ENCODE measurements at places on chromosomes 16 and 17.
A peak's percentile ranks its signal among the peaks of the same experiment; 100 is the strongest.

GRCh38 chr16:49484936-49485335, 111.3 kb downstream of the C16orf78 start:
- no peak for DNase-seq

- DNase-seq: no peak
Observed at GRCh38 chr17:75925912-75926311, 14.9 kb downstream of the FBF1 start.

DNA sequence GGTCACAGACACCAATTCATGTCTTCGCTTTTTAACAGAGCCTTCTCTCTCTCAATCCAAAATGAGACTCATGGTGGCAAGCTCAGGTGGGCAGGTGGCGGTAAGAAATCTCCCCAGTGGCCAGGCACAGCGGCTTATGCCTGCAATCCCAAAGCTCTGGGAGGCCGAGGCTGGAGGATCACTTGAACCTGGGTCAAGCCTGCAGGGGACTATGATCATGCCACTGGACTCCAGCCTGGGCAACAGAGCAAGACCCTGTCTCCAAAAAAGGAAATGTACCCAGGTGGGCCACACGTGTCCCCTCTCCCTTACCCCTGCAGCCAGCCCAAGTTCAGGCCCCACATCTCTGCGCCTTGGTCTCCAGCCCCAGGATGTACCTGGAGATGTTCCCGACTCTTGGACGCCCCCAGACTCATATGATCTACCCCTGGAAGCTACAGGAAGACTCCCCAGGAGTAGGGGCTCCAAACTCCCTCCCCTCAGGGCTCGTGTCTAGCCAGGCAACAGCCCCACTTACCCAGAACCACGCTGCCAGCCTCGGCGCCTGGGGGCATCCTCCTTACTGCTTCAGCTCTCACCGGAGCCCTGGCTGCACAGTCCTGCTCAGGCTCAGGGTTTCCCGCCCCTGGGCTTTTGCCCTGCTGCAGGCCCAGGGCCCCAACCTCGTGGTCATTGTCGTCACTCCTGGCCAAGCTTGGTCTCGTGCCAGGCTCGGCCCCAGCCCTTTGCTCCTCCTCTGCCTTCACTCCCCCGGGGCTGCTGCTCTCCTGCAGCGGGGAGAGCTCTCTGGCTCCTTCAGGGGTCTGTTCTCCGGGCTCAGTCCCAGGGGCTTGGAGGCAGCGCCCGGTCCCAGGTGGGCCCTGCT, 16.2 kb downstream of the MYLK3 start:
- DNase-seq: no peak

- no peak for DNase-seq
Observed at GRCh38 chr17:79306424-79307318, 232.0 kb downstream of the ENGASE start.

GRCh38 chr17:39562976-39563375, 44.7 kb downstream of the NEUROD2 start:
- DNase-seq: no peak

DNA sequence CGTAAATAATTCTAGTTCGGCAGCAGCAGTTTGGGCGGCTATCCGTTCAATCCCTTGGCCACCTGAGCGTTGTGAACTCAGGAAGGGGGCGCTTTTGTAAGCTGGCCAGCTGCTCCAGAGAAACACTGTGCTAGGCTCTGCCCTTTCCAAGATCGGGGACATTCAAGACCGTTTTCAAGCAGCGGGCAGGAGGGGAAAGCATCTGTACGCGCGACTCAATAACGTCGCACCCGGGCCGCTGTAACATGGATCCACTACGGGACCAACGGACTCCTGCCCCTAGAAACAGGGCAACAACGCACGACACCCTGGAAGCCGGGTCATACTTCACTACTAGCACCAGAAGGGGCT, 463 bp downstream of the TOP2A start:
- no peak for DNase-seq

GRCh38 chr17:64401244-64401860, 10.7 kb upstream of the PECAM1 start:
- no peak for DNase-seq

DNA sequence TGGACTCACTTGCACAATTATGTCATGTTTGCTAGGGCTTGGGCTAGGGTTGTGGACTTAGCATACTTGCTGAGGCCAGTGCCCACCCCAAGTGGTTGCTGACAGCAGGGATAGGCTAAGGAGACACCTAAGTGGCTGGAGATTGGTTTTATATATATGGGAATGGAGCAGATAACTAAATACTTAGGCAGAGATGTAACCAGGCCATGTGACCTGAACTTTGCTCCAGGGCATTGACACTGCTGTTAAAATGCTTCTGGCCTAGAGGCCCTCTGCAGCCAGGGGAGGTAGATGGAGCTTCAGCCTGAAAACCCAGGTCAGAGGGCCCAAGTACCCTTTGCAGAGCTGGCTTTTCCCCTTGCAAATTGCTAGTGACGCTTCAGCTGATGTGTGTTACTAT, 1.4 kb upstream of the ITGB3 start:
- DNase-seq: no peak

DNA sequence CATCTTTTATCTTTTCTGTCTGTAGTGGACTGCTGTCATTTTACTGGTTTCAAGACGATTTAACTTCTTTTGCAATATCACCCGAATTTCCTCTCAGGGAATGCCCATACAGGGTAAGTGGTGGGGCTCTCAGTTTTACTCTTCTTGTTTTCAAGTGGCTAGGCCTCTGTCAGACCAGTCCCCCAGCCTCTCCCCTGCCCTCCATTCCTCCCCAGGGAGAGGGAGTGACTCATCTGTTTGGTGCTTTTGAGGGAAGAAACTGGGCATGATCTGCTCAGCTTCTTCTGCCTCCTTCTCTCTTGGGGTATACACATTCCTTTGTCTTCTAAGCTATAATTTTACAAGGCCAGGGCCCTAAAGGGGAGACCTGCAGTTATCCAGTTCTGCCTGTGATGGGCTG, 332.0 kb downstream of the CBLN1 start:
- no peak for DNase-seq

DNA sequence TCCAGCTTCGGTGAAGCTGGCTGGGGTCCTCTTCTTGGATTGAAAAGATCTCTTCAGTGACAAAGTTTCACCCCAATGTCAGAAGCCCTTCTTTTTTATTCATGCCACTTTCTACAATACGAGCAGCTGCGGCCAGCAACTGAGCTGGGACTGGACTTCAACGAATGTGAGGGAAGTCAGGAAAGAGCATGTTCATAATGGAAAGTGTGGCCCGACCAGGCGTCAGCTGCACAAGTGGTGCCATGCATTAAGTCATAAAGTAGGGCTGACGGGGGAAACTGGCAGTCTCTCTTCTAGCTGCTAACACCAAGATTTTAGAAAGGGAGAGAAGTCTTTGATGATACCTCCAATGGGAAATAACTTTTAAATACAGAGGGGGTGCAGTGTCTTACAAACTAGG, 192.6 kb downstream of the PARN start:
- no peak for DNase-seq

DNA sequence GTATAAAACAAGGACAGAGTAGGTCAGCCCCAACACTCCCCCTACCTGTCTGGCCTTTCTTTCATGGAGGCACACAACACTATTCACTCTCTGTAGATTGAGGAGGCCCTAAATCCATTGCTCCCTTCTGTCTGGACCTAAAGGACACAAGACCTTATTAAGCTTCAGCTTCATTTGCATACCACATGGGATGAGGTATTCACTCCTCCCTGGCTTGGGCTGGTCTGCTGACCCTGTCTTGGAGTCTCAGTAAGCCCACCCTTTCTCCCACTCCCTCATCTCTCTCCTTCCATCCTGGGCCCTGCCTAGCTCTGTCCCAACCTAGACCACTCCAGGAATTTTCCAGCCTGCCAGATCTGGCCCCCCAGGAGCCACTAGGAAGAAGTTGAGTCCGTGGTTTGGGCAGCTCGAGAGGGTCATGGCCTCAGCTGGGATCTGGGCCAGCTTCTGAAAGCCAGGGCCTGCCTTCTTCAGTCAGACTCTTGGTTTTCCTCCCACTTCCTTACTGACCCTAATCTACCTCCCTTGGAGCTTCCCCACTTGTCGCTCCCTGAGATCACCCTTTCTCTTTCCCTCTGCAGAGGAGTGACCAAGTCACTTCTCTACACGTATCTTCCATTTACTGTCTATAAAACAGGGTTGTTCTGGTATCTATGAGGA, 6.5 kb upstream of the LLGL1 start:
- no peak for DNase-seq

DNA sequence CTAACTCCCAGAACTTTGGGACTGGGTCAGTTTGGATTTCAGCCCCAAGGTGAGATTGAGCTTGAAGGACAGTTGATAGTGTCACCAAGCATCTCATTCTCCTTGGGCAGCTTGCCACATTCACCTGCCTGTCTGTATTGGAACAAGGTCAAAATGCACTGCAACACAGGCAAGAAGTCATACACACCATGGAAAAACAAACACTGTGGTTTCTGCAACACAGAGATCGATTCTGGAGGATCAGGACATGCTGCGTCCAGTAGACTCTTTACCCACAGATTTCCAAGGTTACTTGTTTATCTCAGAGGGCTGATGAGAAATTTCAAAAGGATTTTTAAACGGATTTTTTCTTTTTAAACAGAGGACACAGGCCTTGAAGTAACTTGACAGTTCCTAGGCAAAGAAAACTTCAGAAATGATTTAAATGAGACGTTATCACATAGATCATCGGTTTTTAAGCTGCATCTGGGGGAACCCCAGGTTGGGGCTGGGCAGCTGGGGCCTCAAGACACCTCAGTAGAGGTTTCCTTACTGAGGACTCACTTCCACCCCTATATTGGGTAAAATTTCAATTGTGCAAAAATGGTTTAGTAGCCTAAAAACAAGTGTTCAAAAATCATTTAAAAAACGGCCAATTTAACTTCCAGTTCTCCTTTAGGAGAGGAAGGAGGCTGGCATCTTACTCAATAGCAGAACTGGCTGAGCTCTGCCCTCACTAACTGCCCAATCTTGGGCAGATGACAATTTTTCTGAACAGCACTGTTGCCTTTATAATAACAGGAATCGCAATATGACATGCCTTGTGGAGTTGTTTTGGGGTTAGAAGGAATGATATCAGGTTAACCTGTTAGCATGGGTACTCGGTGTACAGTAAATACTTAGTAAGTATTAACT, 299.3 kb downstream of the XYLT1 start:
- DNase-seq: no peak

GRCh38 chr17:53119773-53120172, 703.0 kb upstream of the KIF2B start:
- DNase-seq: no peak

- DNase-seq: no peak
Observed at GRCh38 chr17:13931800-13932460, 137.4 kb upstream of the COX10 start.

GRCh38 chr17:2244545-2245525, 58.8 kb downstream of the SMG6 start:
- peak; percentile 84 for DNase-seq

GRCh38 chr16:2598723-2599122, 60.9 kb downstream of the PDPK1 start:
- no peak for DNase-seq

GRCh38 chr17:57111386-57111785, 26.3 kb downstream of the AKAP1 start:
- no peak for DNase-seq

DNA sequence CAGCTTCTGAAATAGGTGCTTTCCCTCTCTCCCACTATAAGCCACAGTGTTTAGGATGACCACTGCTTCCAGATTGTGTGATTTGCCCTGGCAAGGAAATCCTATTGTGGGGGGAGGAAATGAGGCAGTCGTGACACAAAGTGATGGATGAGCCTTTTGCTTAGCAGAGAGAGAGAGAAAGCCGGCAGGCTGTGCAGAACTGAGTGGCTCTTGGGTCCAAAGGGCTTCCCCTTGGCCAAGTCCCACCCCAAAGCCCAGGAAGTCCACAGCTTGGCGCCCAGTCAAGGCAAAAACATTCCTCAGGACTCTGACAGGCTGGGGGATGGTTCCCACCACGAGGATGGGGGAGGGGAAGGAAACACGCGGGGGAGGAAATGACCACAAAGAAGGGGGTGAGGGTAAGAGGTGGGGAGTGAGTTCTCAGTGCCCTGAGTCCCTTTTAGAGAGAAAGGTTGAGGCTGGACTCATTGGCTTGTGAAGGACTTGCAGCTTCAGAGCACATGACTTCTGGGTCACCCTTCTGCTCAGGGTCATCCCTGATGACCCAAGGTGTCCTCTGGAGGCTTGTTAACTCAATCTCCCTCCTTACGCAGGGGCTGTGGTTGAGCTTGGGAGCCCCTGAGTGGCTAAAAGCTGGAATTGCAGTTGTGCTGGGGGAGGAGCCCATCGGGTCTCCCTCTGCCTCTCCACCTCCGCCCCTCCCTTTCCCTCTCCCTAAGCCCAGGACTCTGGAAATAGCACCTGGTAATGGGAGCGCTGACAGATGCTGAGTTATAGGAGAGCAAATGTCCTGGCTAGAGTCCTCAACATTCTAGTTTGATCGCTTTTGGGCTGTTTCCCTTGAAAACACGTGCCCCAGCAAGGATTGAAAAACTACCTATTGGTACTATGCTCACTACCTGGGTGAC, 10.3 kb upstream of the MSL1 start:
- no peak for DNase-seq

- no peak for DNase-seq
Observed at GRCh38 chr17:37824534-37825485, 80.0 kb upstream of the HNF1B start.

- DNase-seq: no peak
Observed at GRCh38 chr17:49201481-49201927, 8.9 kb downstream of the GNGT2 start.

DNA sequence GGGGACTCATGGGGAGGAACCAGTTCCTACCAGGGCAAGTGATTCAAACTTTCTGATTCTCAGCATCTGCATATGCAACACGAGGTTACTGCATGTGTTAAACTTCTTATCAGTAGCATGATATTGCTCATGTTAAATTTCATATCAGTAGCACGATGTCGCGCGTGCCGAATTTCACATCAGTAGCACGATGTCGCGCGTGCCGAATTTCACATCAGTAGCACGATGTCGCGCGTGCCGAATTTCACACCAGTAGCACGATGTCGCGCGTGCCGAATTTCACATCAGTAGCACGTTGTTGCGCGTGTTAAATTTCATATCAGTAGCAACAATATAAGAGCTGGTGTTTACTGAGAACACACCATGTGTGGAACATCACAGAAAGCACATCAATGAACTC, 221.6 kb downstream of the GSG1L start:
- DNase-seq: no peak

- DNase-seq: no peak
Observed at GRCh38 chr17:65759532-65759931, 198.1 kb upstream of the AXIN2 start.

DNA sequence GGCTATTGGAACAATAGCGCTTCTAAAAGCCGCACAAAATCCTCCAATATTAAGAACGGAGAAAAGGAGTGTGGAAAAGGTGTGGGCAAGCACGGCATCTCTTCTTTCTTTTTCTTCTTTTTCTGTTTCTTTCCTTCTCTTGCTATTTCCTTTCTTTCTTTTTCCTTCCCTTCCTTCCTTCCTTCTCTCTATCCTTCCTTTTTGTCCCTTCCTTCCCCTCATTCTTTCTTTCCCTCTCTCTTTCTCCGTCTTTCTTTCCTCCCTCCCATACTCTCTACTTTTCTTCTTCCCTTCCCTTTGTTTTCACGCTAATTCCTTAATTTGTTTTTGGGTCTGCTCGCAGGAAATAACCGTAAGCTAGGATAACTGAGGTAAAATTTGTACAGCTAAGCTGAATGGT, 478.2 kb downstream of the MAF start:
- no peak for DNase-seq

- no peak for DNase-seq
Observed at GRCh38 chr16:12110361-12111107, 134.0 kb downstream of the SNX29 start.

- DNase-seq: no peak
Observed at GRCh38 chr17:27239046-27239445, 54.9 kb upstream of the WSB1 start.
